Bronchus fibroblast of lung (primary cell): ENCODE measurements at places on chromosomes 1 and 21. TPM values are rescaled to one million over a fixed set of nuclear protein-coding genes. Genes with fewer than 3 reads are reported as not detected.

TIE1 gene
- total RNA-seq = 0.34 and 1.2 TPM in 2 replicates

ATAD3B gene
- total RNA-seq = 25.1 and 26.3 TPM in 2 replicates

CDA gene
- 4.2 and 6.5 TPM in 2 replicates for total RNA-seq

PDE4DIP gene
- total RNA-seq = 45.9 and 58.0 TPM in 2 replicates

SLAMF9 gene
- total RNA-seq = not detected in 2 replicates

ASTN1 gene
- under 0.01 TPM in 1 of 2 replicates, not detected in the other for total RNA-seq

KCNH1 gene
- total RNA-seq = not detected in 2 replicates

DYNLT5 gene
- total RNA-seq = 0.30 and 1.7 TPM in 2 replicates

PPP1R12B gene
- total RNA-seq = 1.0 and 1.5 TPM in 2 replicates

CNIH3 gene
- total RNA-seq = 1.2 and 1.3 TPM in 2 replicates

CASZ1 gene
- total RNA-seq = 0.30 and 0.34 TPM in 2 replicates

TRABD2B gene
- not detected in 2 replicates for total RNA-seq

ARHGEF16 gene
- 0.15 and 0.17 TPM in 2 replicates for total RNA-seq

CA6 gene
- not detected in 2 replicates for total RNA-seq

CADM3 gene
- total RNA-seq = under 0.01 and 0.34 TPM in 2 replicates

PTP4A2 gene
- 163 and 212 TPM in 2 replicates for total RNA-seq

SLX9 gene
- total RNA-seq = 16.2 and 21.5 TPM in 2 replicates

YOD1 gene
- total RNA-seq = 2.5 and 2.9 TPM in 2 replicates

ZNF684 gene
- total RNA-seq = 2.8 and 7.4 TPM in 2 replicates

OR10Z1 gene
- total RNA-seq = not detected in 2 replicates

TNFSF4 gene
- total RNA-seq = 15.5 and 15.6 TPM in 2 replicates

NFASC gene
- total RNA-seq = 0.15 and 1.2 TPM in 2 replicates

SLC44A5 gene
- under 0.01 TPM in 1 of 2 replicates, not detected in the other for total RNA-seq

KPRP gene
- total RNA-seq = not detected in 2 replicates

C1orf226 gene
- 0.50 and 0.59 TPM in 2 replicates for total RNA-seq

TRIM63 gene
- not detected in 2 replicates for total RNA-seq

CXADR gene
- total RNA-seq = 2.1 and 2.4 TPM in 2 replicates

MEX3A gene
- total RNA-seq = 5.1 and 6.2 TPM in 2 replicates

TAS1R3 gene
- under 0.01 TPM in 2 replicates for total RNA-seq
